Astrocyte (in vitro differentiated cells and primary cell): ENCODE measurements at places on chromosomes 16 and 17.

DNA sequence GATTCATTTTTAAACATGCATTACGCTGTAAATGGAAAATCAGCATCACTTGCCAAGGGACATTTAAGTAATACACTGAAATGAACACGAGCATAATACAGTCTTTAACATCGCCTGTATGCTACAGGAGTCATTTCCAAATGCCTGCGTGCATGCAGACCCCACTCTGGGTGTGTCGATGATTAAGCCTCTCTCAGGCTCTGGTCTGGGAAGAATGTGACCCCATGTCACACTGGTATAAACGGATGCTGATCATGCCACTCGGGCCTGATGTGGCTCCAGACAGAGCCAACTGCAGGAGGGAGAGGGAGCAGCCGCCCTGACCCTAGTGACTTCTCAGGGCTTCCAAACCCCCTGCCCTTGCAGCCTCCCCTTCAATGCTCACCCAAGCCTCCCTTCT lies 10.8 kb downstream of the EMP2 start:
- no peaks in the 10 kb centered on the region for H3K27me3 ChIP-seq
- DNase-seq: peak; percentile 64
- peaks cover 13% of the 10 kb centered on the region for H3K4me1 ChIP-seq
- H3K27ac ChIP-seq: no peak overlapping the region

- no peaks in the 10 kb centered on the region for H3K27me3 ChIP-seq
- no peak for DNase-seq
- no peaks in the 10 kb centered on the region for H3K36me3 ChIP-seq
- H3K4me1 ChIP-seq: no peaks in the 10 kb centered on the region
- H3K27ac ChIP-seq: no peak overlapping the region
- no peak overlapping the region for H3K4me3 ChIP-seq
Measured at GRCh38 chr17:33647956-33648355, 354.9 kb upstream of the ASIC2 start.

GRCh38 chr17:79242873-79243602 lies 168.4 kb downstream of the ENGASE start:
- no peak overlapping the region for H3K4me3 ChIP-seq
- H3K36me3 ChIP-seq: no peaks in the 10 kb centered on the region
- no peaks in the 10 kb centered on the region for H3K4me1 ChIP-seq

DNA sequence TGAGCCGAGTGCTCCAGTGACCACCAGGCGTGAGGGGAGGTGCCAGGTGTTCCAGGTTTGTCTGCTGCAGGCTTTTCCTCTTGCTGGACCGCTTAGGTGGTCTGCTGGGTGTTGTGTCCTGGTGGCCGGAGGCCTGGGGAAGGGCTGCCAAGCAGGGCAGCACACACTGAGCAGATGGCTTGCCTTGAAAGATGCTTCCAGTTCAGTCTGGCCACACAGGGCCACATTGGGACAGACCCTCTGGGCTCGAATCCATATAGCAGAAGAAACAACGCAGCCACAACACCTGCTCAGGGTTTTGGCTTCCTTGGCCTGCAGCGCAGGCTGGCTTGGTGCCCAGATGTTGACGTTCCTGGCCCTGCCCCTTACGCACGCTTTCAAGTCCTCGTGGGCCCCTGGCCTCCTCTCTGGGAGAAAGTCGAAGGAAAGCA lies 24.8 kb downstream of the GINS2 start:
- H3K27me3 ChIP-seq: no peaks in the 10 kb centered on the region
- H3K36me3 ChIP-seq: peaks cover 8% of the 10 kb centered on the region
- no peaks in the 10 kb centered on the region for H3K4me1 ChIP-seq
- no peak overlapping the region for H3K27ac ChIP-seq

DNA sequence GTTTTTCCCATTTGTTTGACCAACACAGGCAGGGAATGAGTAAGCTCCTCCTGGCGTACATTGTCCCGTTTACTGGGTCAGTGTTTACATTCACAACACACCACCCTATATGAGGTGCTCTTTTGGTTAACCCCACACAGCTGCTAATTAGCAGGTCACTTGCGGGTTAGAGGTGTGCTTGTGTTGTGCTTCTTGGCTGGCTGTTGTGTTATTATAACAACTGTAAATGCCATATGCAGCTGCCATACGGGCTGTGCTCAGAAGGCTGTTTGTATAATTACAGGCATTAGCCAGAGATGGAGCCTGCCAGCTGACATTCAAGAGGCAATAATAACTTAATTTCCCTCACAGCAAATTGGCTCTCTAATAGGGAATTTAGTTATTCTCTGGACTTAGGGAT lies 205.1 kb upstream of the ELAC2 start:
- no peak overlapping the region for H3K27ac ChIP-seq
- no peaks in the 10 kb centered on the region for H3K4me1 ChIP-seq
- H3K36me3 ChIP-seq: no peaks in the 10 kb centered on the region
- DNase-seq: no peak

DNA sequence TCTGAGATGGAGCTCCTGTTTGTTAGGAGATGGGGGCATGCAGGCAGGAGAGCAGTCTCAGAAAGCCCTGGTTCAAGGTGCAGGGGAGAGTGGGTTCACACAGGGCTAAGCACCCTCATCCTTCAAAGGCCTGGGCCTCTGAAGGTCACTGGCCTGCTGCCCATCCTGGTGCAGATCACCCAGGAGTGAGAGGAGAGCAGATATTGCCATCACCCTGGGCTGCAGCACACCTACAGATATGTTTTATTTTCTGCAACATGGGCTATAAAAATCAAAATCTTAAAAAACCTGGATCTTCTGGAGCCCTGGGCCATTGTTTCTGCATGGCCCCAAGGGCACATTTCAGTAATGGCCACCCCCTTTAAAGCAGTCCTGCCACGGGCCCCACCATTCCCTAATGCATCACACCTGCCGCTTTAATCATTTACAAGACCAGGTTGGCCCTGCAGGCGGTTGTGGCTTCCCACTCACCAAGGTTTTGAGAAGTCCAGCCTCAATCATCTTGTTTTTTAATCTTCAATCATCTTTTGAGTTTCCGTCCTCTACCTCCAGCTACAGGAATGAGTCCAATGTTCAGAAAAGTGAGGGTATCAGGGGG lies 20.4 kb upstream of the NUP93 start:
- H3K36me3 ChIP-seq: no peaks in the 10 kb centered on the region
- DNase-seq: no peak
- H3K4me3 ChIP-seq: no peak overlapping the region
- H3K27ac ChIP-seq: no peak overlapping the region
- peaks cover 2% of the 10 kb centered on the region for H3K27me3 ChIP-seq

DNA sequence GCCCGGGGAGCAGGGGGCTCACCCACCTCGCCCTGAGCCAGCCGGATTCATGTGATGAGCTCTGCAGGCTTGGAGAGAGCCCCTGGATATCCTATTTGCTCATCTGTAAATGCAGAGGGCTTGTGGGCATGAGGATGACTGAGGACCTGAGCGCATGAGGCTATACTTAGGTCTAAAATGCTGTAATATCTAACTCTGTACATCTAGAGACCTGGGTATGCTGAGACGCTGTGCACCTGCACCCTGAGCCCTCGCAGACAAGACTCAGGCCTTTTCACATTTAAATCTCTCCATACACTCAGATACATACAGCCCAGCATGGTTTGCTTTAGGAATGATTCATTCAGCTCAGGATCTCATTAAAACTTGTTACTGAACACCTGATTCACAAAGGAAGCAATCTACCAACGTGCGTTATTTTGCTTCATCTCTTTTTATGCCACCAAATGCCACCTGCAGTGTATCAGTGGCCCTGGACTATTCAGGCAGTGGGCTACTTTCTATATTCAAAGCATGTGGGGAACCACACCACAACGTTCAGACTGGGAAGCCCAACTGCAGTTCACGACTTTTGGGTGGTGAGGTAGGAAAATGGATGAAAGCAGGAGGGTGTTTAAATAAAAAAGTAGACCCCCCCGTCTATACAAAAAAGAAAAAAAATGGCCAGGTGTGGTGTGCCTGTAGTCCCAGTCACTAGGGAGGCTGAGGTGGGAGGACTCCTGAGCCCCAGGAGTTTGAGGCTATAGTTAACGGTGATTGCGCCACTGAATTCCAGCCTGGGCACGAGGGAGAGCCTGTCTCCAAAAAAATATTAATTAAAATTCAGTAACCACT lies 12.0 kb downstream of the USP7 start:
- H3K36me3 ChIP-seq: no peaks in the 10 kb centered on the region
- no peaks in the 10 kb centered on the region for H3K27me3 ChIP-seq
- H3K4me1 ChIP-seq: peaks cover 21% of the 10 kb centered on the region
- no peak for DNase-seq
- no peak overlapping the region for H3K4me3 ChIP-seq

DNA sequence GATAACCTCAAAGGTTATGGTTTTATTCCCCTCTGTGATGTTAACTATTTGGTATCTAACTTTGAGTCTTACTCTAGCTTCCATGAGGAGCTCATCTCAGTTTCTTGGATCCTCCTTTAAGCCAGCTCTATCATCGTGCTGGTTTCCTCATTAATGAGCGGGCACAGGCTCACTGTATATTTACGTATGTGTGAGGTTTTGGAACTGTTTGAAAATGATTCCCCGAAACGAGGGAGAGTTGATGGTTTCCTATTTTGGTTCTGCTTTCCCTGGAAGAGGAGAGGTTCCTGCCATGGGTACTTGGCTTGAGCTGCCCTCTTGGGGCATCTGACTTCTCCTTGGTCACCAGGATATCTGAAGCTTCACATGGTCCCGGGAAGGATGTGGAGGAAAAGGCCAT lies 32.7 kb upstream of the PIK3R6 start:
- no peaks in the 10 kb centered on the region for H3K36me3 ChIP-seq
- no peak overlapping the region for H3K27ac ChIP-seq
- peaks cover 11% of the 10 kb centered on the region for H3K27me3 ChIP-seq
- no peak overlapping the region for H3K4me3 ChIP-seq
- no peak for DNase-seq
- H3K4me1 ChIP-seq: no peaks in the 10 kb centered on the region

- H3K36me3 ChIP-seq: no peaks in the 10 kb centered on the region
- H3K4me3 ChIP-seq: no peak overlapping the region
- H3K4me1 ChIP-seq: no peaks in the 10 kb centered on the region
- H3K27ac ChIP-seq: no peak overlapping the region
- no peak for DNase-seq
Measured at GRCh38 chr16:72021043-72021442, 12.5 kb downstream of the DHODH start.

DNA sequence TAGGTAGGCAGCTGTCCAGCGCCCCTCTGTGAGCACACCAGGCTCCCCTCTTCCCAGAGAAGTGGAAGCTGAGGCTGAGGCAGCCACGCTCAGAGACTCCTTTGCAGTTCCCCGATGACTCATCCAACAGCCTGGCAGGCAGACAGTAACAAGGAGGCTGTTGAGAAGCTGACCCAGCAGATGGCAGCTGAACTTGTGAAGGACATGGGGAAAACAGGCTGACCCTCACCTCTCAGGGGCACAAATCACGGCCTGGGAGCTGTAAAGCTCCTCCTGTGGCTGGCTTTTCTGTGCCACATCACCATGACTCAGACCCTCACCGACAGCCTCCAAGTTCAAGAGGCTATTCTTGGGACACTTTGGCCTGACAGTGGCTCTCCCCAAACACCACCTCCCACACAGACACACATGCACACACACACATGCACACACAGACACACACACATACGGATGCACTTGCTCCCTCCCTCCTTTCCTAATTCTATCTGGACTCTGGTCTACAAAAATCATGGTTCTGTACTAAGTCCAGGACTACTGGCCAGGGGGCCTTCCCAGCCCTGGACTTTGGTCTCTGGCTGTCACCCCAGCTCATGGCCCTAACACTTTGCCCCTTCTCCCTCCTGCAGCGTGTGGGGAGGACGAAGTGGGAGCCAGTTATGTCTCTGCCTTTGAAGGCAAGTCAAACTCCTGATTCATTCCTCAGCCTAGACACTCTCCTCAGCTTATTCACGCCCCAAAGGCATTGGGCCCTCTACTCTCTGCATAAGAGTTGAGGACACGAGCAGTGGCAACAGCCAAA lies 23.2 kb downstream of the MAP3K14 start:
- peaks cover 5% of the 10 kb centered on the region for H3K36me3 ChIP-seq
- peaks cover 45% of the 10 kb centered on the region for H3K4me1 ChIP-seq
- peak overlapping the region; percentile 49 for H3K27ac ChIP-seq
- DNase-seq: peak; percentile 86
- no peak overlapping the region for H3K4me3 ChIP-seq
- no peaks in the 10 kb centered on the region for H3K27me3 ChIP-seq

GRCh38 chr17:65917560-65917959 lies 274.4 kb downstream of the CEP112 start:
- no peak overlapping the region for H3K27ac ChIP-seq
- no peak for DNase-seq
- no peaks in the 10 kb centered on the region for H3K27me3 ChIP-seq
- no peaks in the 10 kb centered on the region for H3K4me1 ChIP-seq
- H3K4me3 ChIP-seq: no peak overlapping the region

DNA sequence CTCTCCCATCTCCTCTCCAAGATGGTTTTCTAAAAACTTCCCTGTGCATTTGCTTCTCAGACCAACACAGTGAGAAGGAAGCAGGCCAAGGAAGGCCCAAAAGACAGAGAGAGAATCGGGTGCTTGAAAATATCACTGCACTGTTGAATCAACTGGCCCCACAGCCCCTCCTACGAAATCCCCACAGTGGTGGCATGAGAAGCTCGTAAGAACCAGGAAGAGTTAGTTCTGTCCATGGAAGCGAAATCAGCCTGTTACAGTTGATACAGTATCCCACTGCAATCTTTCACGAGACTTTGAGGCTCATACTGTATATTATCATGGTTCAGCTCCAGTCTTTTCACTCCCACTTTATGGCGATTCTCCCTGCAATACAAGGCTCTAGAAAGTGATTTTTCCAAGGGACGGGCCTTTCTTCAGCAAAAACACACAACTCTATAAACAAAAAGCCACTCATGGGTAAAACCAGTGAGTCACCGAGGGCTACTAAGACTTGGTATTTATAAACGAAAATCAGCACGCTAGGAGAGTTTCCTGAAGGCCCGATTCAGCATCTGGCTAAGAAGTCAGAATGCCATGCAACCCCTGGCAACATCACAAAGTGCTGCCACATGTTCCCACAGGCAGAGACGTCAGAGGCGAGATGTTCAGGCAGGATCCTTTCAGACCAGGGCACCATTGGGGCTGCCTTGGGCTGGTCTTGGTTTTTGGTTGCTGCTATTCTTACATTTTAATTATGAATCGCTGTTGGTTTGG lies 185.7 kb downstream of the IRX5 start:
- H3K4me3 ChIP-seq: no peak overlapping the region
- H3K27ac ChIP-seq: no peak overlapping the region
- H3K36me3 ChIP-seq: no peaks in the 10 kb centered on the region
